ENCODE measurements at places on chromosomes 16 and 17.
A peak's percentile ranks its signal among the peaks of the same experiment; 100 is the strongest.

- DNase-seq: no peak
Measured at GRCh38 chr17:80477647-80478478, 1.5 kb upstream of the NPTX1 start.

DNA sequence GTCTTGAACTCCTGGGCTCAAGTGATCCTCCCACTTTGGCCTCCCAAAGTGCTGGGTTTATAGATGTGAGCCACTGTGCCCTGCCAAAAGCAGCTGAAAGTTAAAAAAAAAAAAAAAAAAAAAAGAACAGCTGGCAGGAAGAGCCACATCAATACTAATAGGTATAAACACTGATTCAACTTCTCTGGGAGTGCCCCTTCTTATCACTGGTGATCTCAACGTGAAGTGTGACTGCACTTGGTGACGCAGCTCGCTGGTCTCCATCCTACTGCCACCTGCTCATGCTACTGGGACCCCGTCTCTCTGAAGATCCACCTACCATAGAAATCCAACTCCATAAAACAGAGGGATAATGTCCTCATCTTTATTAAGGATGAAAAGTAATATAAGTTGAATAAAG, 40.8 kb downstream of the RNF157 start:
- no peak for DNase-seq

- DNase-seq: no peak
Measured at GRCh38 chr16:82583422-82583821, 43.3 kb upstream of the CDH13 start.

DNA sequence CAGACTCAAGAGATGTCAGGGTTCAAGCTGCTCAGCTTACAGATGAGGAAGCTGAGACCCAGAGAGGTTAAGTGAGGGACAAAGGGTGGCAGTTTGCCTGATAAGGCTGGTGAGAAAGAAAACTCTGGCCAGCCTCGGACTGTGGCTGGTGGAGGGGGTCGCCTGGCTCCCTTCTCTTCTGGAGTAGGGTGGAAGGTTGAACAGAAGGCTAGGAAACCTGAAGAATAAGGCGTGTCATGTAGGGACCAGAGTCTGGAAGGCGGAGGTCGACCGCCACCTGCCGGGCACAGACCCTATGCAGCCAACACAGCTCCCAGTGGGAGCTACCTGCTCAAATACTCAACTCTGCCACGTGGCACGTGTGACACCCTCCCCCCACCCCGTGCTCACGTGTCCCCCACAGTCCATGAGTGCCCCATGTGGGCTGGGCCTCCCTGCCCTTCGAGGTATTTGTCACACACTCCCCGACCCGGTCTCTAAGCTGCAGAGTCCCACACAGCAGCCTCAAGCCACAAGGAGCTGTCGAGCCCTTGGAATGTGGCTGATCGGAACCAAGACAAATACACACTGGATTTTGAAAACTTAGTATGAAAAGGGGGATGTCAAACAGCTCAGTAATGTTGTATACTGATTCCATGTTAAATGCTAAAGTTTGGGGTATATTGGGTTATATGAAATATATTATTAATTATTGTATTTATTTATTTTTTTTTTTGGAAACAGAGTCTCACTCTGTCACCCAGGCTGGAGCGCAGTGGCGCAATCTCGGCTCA, 11.8 kb downstream of the HID1 start:
- DNase-seq: no peak

DNA sequence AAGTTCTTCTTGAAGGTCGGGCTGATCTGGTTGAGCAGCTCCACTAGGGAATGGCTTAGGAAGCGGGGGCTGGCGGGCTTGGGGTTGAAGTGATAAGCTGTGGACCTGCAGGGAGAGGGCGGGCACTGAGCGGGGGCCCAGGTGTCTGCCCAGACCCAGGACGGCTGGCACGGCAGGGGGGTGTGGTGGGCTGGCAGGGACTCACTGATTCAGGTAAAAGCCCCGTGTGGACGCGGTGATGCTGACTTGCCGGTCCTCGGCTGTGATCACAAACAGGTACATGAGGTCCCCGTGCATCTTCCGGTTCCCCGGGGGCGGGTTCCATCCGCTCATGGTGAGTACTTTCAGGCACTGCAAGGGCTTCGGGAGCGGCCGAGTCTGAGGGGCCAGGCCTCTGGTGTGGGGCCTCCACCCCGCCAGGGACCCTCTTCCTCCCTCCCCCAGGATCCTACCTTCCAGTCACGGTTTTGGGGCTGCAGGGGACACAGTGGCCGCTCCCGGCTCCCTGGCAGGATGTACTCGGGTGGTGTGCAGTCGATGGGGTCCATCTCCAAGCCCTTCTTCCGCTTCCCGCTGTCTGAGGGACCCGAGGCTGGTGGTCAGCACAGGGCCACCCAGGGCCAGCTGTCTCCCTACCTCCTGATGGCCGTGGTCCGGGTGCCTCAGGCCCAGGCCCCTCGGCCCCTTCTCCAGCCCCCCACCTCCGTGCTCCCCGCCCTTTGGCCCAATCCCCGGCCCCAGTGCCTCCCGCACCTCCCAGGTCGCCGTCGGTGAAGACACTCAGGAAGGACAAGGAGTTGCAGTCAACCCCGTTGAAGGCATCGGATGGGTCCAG, 10.2 kb downstream of the CLUH start:
- no peak for DNase-seq

GRCh38 chr17:10155371-10156076, 42.9 kb downstream of the GAS7 start:
- DNase-seq: peak; percentile 81

DNA sequence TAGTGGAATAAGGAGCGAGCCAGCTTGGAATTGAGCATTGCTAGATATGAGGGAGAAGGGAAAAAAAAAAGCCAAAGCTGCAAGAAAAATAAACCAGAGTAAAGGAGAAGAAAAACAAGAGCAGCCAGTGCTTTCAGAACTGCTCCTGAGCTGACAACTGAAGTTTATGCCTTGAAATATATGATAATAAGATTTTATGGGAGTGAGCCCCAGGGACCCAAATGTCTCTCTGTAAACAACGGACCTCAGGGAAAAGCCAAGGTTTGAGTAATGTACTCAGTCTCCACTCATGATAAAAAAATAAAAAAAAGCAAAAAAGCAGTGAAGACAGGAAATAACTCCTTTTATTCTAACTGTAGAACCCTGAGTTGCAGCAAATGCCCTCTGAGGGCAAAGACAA, 132.6 kb downstream of the SNX11 start:
- DNase-seq: no peak

DNA sequence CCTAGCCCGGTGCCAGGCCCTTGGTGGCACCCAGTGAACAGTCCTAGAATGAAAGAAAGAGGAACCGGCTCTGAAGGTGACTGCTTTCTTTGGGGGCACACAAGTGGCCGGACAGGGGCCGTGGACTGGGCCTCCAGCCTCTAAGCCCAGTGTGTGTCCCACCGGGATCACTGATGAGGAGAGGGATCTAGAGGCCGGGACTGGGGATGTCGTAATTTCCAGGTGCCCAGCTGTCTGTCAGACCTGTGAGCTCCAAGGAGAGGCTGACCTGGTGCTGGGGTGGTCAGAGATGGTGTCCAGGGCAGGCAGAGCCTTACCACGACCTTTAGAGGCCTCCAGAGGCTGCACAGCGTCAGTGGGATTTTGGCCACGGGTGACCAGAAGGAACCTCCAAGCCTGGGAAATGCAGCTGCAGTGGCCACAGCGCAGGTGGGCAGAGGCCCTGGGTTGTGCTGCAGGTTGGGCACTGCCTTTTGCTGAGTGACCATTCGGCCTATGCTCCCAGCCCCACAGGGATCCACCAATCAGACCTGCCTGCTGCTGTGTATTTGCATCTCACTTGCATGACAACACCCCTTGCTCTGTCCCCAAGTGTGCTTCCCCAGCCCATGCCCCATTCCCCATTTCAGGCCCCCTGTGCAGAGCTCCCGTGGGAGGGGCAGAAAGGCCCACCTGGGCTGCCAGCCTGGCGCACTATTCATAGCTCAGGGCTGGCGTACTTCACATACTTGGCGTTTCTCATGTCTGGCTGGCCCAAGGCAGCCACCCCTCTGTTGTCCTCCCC, 12.5 kb downstream of the ARHGAP23 start:
- no peak for DNase-seq

DNA sequence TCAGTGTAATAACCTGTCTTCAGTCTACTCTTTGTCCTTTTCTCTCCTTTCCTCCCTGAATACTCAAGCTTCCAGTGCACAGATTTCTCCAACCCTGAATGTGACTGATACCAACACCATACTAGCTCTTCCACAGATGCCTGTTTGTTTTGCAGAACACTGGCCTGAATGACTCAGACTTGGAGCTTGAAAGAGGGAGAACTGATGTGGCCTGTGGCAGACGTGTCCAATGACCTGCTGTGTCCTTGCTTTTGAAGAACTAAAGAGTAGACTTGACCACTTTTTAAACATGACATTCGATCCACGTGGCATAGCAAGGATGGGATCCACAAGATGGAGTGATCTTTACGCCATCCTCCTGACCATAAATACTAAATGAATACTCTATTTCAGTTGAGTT, 361.0 kb downstream of the WWOX start:
- DNase-seq: no peak

- DNase-seq: no peak
Measured at GRCh38 chr17:49013311-49014213, 16.4 kb downstream of the IGF2BP1 start.

- DNase-seq: no peak
Measured at GRCh38 chr16:55133654-55134053, 190.3 kb upstream of the IRX6 start.

DNA sequence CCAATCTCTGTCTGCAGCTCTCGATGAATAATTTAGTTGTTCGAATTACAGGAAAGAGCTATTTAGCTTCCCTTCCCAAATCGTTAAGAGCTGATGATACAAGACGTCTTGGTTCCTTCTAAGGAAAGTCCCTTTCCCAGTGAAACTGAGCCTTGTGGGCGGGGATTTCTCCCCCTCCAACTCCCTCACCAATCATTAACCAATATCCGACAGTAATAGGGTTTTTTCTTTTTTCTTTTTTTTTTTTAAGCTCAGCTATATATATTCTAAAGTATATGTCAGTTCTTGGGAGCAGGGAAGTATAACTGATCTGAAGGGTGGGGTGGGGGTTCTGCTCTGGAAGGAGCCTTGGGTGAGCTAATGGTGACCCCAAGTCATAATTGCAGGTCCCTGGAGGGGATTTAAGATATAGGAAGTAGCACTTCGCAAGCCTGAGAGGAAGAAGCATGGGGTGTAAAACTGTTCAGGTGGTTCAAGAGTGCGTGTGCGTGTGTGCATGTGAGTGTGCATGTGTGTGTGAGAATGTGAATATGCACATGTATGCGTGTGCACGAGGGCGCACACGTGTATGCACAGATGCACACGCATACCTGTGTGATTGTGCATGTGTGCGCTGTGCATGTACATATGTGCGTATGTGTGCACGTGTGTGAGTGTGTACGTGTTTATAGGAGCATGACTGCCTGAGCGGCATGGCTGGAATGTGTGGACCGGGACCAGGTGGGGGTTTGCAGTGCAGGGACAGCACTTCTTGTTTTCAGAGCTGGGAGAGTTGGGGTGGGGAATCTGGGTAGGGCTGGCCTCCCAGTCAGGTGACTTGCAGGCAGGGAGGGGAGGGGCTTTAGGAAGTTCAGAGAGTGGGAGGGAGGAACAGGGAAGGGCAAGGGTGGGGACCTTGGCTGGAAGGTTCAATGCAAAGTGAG, 42.7 kb downstream of the SOCS3 start:
- DNase-seq: no peak

- no peak for DNase-seq
Measured at GRCh38 chr16:73848993-73849392, 447.6 kb upstream of the PSMD7 start.

DNA sequence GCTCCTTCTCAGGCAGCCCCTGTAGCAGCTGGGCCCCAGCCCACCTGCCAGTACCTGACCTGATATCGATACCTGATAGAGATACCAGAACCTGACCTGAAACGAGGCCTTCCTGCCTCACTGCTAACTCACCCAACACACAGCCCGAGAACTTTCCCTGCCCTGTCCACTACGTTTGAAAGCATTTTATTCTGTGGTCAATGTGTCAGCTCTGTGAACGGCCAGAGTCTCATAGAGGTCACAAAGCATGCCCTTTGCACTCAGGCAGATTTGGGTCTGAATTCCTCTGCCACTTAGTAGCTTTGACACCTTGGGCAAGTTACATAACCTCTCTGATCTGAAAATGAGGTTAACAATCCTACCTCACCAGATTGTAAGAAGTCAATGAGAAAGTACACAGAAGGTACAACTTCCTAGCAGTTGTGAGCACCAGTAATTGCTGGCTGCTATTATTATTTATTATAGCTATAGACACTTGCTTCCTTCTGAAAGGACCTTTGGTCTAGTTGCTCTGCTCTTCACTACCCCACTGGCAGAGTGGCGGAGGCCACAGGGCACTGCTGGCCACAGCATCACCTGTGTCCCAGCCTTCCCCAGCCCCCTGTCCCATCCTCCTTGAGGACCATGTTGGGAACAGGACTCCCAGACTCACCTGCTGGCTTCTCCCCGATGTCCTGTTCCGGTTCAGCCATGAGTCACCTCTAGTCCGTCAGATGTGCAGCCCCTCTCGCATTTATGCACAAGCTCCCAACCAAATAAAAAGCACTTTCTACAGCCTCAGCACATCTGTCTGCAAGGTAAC, 895 bp downstream of the ANKRD40CL start:
- DNase-seq: no peak

DNA sequence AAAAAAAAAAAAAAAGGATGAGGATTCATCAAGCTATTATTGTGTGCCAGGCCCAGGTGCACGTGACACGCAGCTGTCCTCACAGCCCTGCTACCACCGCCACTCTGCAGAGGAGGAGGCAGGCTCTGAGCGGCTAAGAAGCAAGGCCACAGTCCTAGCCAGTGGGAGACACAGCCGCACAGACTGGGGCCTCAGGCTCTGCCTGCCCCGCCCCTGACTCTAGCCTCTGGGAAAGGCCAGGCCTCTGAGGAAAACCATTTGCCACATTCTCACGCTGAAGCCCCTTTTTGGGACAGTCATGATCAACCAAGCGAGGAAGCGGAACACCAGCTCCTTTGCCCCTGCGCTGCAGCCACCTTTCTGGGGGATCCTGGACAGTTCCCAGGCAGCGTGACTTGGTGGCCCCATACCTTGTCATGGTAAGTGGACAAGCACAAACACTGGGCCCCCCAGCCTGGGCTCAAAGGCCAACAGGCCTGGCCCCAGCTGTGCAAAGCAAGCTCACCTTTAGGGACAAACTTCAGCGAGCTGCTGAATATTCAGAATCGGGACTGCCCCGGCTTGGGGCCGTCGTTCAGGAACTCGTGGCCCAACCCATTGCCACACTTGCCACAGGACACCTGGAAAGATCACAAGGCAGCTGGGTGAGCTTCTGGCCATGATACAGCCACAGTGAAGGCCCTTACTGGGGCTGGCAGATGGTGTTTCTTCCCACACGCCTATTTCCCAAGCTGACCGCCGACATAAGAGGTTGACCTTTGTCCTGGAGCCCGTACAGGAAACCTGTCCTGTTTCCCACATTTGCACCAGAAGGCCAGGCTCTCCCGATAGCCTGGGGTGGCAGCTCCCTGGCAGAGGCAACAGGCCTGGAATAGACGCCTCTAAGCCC, 2.5 kb downstream of the MSRB1 start:
- DNase-seq: no peak

DNA sequence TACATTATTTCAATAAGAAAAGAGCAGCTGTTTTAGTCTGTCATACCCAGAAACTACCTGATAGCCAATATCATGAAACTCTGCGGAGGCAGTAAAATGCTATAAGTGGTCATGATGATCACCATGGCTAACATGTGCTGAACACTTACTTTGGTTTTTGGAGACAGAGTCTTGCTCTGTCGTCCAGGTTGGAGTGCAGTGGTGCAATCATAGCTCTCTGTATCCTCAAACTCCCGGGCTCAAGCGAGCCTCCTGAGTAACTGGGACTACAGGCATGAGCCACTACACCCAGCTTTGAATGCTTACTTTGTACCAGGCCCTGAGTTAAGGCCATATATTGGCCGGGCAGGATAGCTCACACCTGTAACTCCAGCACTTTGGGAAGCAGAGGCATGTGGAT, 101.2 kb upstream of the DHX40 start:
- no peak for DNase-seq

Measured in muscle of arm (tissue), 14 donors.